ENCODE measurements at places on chromosomes 4 and X.
A peak's percentile ranks its signal among the peaks of the same experiment; 100 is the strongest.

- DNase-seq = no peak
These were observed 115.3 kb upstream of the BEND4 start for GRCh38 chr4:42267724-42268123.

DNA sequence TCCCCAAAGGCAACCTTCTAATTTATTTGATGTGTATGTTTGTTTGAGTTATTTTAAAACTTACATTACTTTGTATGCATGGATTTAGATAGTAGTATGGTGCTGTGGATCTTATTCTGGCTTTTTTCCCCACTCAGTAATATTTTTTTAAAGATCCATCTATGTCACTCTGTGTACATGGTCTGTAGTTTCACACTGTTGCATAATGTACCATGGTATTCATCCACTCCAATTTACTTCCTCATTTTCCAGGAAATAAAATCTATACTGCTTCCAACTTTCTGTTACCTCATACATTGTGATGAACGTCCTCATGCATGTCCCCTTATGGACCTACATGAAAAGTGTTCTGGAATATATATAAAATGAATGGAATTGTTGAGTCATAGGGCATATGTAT is 17.6 kb downstream of the ARMCX2 start:
- DNase-seq = no peak

- no peak for DNase-seq
These were observed 241.4 kb downstream of the GRIA3 start for GRCh38 chrX:123425471-123425870.

- no peak for DNase-seq
These were observed 328.5 kb downstream of the EVC2 start for GRCh38 chr4:5379895-5380294.

GRCh38 chr4:156933633-156934258 is 37.9 kb downstream of the PDGFC start:
- peak; percentile 25 for DNase-seq

GRCh38 chr4:8581094-8581861 is 1.1 kb downstream of the GPR78 start:
- no peak for DNase-seq

- DNase-seq = no peak
These were observed 254.6 kb downstream of the CHIC1 start for GRCh38 chrX:73817393-73818199.

DNA sequence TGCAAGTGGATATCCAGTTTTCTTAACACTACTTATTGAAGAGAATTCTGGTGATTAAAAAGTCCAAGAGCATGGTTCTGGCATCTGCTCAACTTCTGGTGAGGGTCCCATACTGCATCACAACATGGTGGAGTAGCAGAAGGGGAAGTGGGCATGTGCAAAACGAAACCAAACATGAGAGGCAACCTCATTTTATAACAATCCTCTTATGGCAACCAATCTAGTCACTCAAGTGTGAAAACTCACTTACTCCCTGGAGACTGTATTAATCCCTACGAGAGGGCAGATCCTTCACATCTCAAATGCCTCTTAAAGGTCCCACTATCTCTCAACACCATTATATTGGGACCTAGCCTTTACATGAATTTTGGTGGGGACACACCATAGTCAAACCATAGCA is 55.4 kb upstream of the TRO start:
- DNase-seq = no peak

DNA sequence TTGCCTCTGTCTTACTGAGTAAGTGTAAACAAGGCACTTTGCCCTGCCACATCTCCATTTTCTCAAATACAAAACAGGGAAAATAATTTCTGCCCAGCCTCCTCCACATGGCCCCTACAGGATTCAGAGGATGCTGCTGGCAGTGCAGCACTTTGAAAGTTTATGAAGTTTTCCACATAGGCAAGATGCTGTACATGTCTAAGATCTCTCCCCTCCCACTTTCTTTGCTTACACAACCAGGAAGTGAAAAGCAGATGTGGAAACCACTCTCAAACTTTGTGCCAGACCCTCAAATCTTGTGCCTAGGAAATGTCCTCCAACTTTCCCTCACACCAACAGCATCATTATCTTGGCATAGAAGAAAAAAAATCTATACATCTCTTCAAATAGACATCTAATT is 257.0 kb upstream of the LDB2 start:
- no peak for DNase-seq

DNA sequence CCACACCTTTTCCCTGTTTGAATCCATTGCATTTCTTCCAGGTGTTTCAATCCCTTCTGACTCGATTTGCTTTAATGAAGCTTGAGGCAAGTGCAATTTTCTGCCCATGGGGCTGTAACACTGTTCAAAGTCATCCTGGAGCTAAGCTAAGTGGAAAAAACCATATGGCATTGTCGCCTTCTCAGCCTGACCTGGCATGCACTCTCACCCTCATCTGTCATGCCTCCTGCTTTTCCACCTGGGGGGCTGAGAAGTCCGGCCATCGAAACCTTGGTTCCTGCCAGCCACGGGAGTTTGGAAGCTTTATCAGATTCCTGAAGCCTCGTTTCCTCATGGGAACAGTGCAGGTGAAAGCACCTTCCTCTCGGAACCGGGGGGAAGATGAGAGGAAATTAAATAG is 38.2 kb downstream of the WFS1 start:
- no peak for DNase-seq
